Stimulated activated CD8-positive, alpha-beta memory T cell treated with anti-CD3 and anti-CD28 coated beads, Interleukin-15, amount 100 ng/mL, for 4 hours (primary cell): ENCODE measurements at places on chromosomes 2 and 18.

- DNase-seq: no peak
These were observed 333.8 kb upstream of the TNP1 start for GRCh38 chr2:217193431-217194340.

DNA sequence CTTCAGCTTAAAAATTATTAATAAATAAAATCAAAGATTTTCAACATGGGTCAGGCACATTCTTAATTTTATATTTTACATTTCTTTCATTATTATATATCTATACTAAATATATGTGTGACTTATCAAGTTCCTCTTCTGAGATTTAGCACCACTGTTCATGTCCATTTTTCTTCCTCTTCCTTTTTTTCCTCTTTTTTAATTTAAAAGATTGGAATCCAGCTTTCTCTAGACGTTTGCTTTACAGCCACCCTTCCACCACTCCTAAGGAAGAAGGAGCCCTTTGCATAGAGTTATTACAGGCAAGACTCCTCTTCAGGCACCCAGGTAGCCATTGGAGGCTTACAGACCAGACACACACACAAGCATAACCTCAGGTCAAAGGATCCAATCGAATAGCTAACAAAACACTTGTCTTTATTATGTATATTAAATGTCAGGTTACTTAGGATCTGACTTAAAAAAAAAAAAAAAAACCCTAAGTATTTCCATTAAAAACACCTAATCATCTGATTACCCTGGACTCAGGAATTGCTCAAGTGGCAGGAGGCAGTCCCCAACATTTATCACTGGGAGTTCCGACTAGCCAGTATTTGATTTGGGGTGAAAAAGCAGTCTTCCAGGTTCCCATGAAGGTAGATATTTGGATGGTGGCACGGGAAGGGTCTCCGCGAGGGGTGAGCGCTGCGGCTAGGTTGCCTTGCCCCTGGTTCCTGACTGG lies 2.4 kb upstream of the ZEB2 start:
- DNase-seq: no peak

DNA sequence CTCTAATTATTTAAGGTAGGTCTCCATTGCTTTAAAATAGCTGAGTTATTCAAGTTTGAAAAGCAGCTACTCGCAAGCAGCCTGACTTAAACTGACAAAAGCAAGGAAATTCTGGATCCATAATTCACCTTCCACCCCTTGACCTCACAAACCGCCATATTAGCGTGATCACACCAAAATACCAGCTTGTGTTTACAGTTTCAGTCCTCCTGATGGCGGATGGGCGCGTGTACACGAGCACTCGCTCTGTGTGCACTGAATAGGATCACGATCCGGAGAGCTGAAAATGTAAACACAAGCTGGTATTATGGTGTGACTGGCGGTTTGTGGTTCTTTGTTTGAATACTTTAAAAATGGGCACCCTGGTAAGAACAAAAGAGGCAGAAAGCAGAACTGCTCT lies 42.4 kb upstream of the PSMD14 start:
- DNase-seq: no peak

DNA sequence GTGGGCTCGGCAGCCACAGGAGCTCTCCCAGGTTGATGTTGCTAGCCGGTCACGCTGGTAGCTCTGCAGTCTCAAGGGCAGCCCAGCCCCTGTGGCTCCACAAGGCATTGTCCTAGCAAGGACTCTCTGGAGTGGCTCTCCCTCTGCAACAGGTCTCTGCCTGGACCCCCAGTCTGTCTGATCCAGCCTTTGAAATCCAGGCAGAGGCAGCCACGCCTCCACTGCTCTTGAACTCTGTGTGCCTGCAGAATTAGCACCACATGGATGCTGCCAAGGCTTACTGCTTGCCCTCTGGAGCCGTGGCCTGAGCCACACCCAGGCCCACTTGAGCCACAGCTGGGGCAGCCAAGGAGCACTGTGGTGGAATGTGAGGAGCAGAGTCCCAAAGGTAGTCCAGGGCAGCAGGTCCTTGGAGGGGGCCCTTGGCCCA lies 43.0 kb upstream of the FAHD2A start:
- DNase-seq: no peak

DNA sequence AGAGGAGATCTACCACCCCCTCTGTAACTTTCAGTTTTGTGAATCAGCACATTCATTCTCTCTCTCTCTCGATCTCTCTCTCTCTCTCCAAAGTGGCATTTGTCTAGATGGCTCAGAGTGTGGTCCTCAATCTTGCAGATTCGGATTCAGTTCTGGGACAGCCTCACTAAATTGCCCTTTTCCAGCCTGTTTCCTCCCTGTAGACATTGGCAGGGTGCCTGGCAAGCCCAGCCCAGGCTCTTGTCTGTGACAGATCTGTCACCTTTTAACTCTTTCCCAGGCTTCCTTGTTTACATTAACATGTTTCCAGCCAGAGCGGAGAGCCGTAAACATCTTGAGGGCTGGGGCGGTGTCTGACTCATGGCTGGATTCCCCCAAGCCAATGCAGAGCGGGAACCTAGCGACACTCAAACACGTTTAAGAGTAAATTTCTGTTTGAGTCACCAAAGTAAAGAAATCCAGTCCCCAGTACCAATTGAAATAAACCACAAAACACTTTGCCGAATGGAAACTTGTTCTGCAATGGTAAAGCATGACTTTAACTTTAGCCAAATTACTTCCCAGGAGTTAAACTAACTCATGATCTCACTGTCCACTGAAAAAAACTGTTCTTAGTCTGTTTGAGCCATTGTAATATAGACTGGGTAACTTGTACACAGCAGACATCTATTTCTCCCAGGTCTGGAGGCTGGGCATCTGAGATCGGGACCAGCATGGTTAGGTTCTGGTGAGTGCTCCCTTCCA lies 6.6 kb upstream of the CYP27C1 start:
- DNase-seq: no peak

DNA sequence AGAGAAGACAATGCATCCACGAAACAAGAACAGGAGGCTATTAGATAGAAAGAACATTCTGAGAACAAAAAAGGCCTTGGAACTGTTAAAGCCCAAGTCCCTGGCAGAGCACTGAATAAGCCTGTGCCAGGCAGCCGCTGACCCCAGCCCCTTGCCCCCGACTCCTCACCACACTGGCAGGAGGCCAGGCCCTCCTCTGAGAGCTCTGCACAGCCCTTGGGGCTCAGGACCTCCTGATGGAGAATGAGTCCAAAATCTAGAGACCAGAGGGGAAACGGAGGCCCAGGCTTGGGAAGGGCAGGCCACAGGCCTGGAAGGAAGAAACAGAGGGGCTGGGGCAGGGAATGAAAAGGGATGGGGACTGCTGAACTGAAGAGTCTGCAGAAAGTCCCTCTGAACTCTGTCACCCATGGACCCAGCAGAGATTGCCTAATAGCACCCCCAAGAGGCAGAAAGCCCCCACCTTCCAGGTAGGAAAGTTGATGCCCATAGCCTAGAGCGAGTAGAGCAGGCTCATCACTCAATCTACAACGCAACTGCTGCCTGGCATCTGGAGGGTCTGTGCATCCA lies 18.3 kb upstream of the TNS1 start:
- DNase-seq: no peak

GRCh38 chr2:206981739-206982340 lies 42.5 kb downstream of the CPO start:
- no peak for DNase-seq

- DNase-seq: no peak
These were observed 29.4 kb upstream of the NCOA1 start for GRCh38 chr2:24461685-24462084.

DNA sequence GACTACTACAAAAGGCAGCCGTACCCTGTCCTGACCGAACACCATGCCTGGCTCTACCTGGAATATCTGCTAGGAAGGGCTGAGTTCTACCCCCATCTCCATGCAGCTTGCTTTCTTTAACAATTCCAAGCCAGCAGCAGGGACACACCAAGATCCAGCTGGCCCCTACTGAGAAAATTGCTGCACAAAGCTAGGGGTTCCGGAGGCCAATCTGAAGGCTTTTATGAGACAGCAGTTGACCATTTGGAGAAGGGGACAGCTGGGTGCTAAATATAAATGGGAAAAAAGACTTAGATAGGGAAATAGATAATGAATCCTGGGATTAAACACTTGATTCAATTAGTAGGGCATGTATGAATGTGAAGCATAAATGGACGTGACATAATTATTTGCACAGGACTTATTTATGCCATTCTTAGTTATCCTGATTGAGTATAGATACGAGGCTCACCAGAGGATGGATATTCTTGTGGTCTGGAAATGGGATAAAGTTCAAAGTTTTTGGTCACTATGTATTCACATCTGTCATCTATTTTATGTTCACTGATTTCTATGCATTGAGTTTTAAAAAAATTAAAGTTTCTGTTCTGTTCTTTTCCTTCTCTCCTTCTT lies 204.0 kb downstream of the ZNF521 start:
- no peak for DNase-seq

- DNase-seq: no peak
These were observed 258.4 kb downstream of the MYO3B start for GRCh38 chr2:170436077-170436943.
